Activated effector memory CD4-positive, alpha-beta T cell treated with anti-CD3 and anti-CD28 coated beads, Interleukin-2, amount 50 U/mL, for 16 hours (primary cell): ENCODE measurements at places on chromosomes 4 and X.

DNA sequence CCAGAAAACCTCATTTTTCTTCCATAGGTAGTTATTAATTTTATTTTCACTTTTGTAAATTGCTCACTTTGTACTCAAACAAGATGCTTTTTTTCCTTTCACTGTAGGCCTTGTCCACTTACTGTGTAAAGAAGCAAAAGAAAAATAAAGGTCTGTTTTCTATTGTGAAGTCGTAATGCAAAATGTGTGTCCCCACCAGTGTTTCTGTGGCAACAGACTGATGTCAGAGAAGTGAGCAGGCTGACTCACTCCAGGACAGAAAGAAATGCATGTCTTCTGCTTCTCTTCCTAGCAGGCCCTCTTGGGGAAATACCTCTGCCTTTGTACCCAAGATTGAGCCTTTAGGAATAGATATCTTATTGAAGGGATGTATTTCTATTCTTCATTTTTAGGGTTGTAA, 30.3 kb downstream of the INPP4B start:
- no peak for DNase-seq

- DNase-seq: no peak
Observed at GRCh38 chr4:10079912-10080588, 36.5 kb downstream of the WDR1 start.

DNA sequence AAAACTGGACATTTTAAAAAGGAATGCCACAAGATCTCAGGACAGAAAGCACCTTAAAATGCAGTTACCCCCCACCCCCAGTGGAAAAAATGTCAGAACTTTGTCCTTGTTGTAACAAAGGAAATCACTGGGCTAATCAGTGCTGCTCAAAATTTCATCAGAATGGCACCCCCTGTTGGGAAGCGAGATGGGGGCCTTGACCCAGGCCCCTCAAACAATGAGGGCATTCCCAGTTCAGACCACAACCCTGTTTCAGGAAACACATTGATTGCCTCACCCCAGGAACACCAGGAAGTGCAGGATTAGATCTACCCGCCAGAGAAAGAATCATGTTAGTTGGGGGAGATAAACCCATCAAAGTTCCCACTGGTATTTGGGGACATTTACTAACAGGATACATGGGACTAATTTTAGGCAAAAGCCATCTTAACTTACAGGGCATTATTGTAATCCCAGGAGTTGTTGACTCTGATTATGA, 16.4 kb downstream of the SPIN2B start:
- no peak for DNase-seq

- no peak for DNase-seq
Observed at GRCh38 chrX:155215443-155216178, 649 bp upstream of the VBP1 start.

DNA sequence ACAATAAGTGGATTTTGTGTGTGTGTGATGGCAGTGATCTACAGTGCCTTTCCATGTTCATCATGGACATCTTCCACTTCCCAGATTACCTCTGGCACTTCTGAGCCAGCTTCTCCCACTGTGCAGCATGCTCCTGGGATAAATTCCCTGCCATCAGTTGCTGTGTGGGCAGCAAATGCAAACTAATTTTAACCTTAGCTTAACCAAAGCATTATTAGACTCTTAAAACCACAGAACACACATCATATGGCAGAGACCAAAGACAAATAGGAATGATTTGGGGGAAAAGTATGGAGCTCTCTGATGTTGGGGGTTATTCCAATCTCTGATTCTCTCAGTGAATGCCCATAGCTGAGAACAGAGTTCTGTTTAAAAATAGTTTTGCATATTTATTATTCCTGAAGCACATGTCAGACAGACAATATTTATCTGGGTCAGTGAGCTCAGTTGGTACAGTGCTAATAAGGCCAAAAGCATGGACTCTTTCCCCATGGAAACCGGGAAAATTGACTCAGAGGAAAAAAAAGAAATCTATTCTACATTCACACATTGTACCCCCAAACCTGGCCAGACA, 567.4 kb downstream of the IQCM start:
- DNase-seq: no peak
